Esophagus squamous epithelium (tissue), 5 donors: ENCODE measurements at places on chromosomes 1 and 21.

DNA sequence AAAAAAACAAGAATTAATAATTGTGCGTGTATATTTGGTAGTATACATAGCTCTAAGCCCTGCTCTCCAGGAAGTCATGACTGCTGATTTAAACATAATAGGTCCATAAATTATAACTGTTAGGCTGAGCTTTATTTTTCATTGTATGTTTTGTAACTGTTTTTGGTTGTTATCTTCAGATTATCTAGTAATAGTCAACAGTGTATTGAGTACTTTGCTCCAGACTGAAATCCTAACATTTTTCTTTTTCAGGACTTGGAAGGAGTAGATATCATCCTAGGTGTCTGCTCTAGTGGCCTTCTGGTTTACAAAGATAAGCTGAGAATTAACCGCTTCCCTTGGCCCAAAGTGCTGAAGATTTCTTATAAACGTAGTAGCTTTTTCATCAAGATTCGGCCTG is 90.9 kb downstream of the TMEM200B start:
- H3K4me1 ChIP-seq: no peaks in the 10 kb centered on the region
- no peak for DNase-seq
- no peaks in the 10 kb centered on the region for H3K27me3 ChIP-seq
- H3K36me3 ChIP-seq: no peaks in the 10 kb centered on the region
- H3K4me3 ChIP-seq: no peak overlapping the region

- peak overlapping the region; percentile 81 for H3K27ac ChIP-seq
- H3K27me3 ChIP-seq: no peaks in the 10 kb centered on the region
- no peak for DNase-seq
- H3K4me3 ChIP-seq: peak overlapping the region; percentile 36
- no peaks in the 10 kb centered on the region for H3K36me3 ChIP-seq
- no peaks in the 10 kb centered on the region for H3K4me1 ChIP-seq
Observed at GRCh38 chr21:38494703-38495102, 3.6 kb downstream of the ERG start.

- no peak overlapping the region for H3K4me3 ChIP-seq
- no peak for DNase-seq
- no peaks in the 10 kb centered on the region for H3K27me3 ChIP-seq
- peaks cover 21% of the 10 kb centered on the region for H3K4me1 ChIP-seq
Observed at GRCh38 chr1:226545836-226546596, 2.5 kb upstream of the STUM start.

DNA sequence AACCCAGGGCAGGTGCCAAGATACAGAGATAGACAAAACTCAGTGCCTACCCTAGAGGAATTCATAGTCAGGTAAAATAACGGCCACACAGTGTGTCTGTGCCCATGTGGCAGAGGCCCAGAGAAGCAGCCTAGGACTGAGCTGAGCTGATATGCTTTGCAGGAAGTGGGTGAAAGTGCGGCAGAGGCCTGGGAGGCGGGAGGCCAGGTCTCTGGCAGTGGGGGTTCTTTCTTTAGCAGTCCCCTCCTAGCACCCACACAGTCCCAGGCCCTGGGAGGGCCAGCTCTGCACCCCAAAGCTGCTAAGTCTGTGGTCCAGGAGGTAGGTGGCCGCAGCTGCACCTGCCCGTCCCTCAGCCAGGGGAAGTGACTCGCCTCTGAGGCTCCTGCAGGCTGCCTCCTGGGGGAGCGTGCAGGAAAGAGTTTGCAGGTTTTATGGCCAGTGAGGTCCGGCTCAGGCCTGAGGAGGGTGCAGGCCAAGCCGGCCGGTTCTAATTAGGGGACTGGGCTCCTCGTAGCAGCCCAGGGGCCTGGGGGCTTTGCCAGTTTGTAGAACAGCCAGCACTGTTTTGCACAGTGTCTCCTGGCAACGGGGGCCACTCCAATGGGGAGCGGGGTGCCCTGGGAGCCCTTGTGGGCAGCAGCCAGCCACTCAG is 107.9 kb downstream of the SPSB1 start:
- no peak overlapping the region for H3K4me3 ChIP-seq
- H3K27ac ChIP-seq: peak overlapping the region; percentile 37
- H3K4me1 ChIP-seq: peaks cover 65% of the 10 kb centered on the region
- no peak for DNase-seq
- H3K27me3 ChIP-seq: no peaks in the 10 kb centered on the region
- H3K36me3 ChIP-seq: no peaks in the 10 kb centered on the region

GRCh38 chr1:247113094-247113497 is 8.9 kb upstream of the ZNF669 start:
- H3K27me3 ChIP-seq: no peaks in the 10 kb centered on the region
- no peaks in the 10 kb centered on the region for H3K36me3 ChIP-seq
- no peak overlapping the region for H3K27ac ChIP-seq

- no peaks in the 10 kb centered on the region for H3K27me3 ChIP-seq
- no peak overlapping the region for H3K27ac ChIP-seq
- no peaks in the 10 kb centered on the region for H3K36me3 ChIP-seq
- H3K4me3 ChIP-seq: no peak overlapping the region
Observed at GRCh38 chr1:178644308-178645120, 80.5 kb upstream of the RALGPS2 start.

GRCh38 chr21:25558123-25558522 is 49.2 kb downstream of the MRPL39 start:
- no peak for DNase-seq
- no peak overlapping the region for H3K27ac ChIP-seq
- H3K4me3 ChIP-seq: no peak overlapping the region
- H3K36me3 ChIP-seq: no peaks in the 10 kb centered on the region

DNA sequence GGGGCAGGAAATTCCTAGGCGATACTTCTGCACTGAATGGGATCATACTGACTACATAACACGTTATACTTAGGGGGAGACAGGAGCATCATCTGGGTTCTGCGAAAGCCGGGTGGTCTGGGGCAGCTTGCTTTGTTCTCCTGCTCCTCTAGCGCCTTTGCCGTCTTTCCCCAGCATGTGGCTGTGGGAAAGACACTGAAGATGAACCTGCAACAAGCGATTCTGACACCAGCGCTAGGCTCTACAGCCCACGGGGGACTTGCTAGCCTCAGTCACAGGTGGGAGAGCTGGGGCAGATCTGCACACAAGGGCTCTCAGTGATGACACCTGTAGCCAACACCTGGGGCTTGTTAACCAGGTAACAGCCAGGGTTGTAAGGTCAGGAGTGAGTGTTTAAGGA is 51.8 kb downstream of the CD46 start:
- H3K27me3 ChIP-seq: no peaks in the 10 kb centered on the region
- peaks cover 31% of the 10 kb centered on the region for H3K36me3 ChIP-seq
- H3K27ac ChIP-seq: peak overlapping the region; percentile 88

- no peak overlapping the region for H3K4me3 ChIP-seq
- H3K27ac ChIP-seq: peak overlapping the region; percentile 68
- peaks cover 65% of the 10 kb centered on the region for H3K4me1 ChIP-seq
- no peak for DNase-seq
Observed at GRCh38 chr1:173052681-173053196, 2.0 kb upstream of the TNFSF18 start.

- no peak overlapping the region for H3K4me3 ChIP-seq
- DNase-seq: no peak
- H3K27ac ChIP-seq: peak overlapping the region; percentile 77
- H3K4me1 ChIP-seq: peaks cover 23% of the 10 kb centered on the region
- no peaks in the 10 kb centered on the region for H3K36me3 ChIP-seq
- no peaks in the 10 kb centered on the region for H3K27me3 ChIP-seq
Observed at GRCh38 chr1:234583755-234584419, 26.1 kb downstream of the IRF2BP2 start.

GRCh38 chr1:245763873-245764331 is 609.1 kb downstream of the KIF26B start:
- DNase-seq: no peak
- H3K36me3 ChIP-seq: peaks cover 15% of the 10 kb centered on the region
- H3K27ac ChIP-seq: no peak overlapping the region
- no peak overlapping the region for H3K4me3 ChIP-seq
- H3K27me3 ChIP-seq: no peaks in the 10 kb centered on the region
- H3K4me1 ChIP-seq: no peaks in the 10 kb centered on the region

GRCh38 chr1:180939073-180939710 is 26.5 kb downstream of the KIAA1614 start:
- no peak overlapping the region for H3K4me3 ChIP-seq
- no peak for DNase-seq
- no peaks in the 10 kb centered on the region for H3K36me3 ChIP-seq
- no peak overlapping the region for H3K27ac ChIP-seq
- H3K4me1 ChIP-seq: no peaks in the 10 kb centered on the region
- no peaks in the 10 kb centered on the region for H3K27me3 ChIP-seq

DNA sequence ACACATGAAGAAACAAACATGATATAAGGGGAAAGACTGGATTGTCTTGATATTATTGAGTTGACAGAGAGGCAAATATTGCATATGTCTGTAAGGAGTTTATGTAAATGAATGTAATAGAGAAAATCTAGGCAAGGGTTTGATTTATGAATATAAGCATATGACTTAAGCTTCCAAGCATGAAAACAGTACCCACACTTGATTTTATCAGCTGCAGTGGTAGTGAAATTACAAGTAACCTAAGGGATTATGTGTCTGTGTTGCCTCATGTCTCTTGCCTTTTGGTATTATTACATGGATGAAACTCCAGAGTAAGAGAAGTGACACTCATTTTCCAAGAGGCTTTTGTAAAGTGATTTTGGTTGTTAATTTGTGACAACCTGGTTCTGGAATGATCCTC is 1678.9 kb downstream of the KCNT2 start:
- H3K4me3 ChIP-seq: no peak overlapping the region
- no peaks in the 10 kb centered on the region for H3K27me3 ChIP-seq
- H3K4me1 ChIP-seq: no peaks in the 10 kb centered on the region
- H3K27ac ChIP-seq: no peak overlapping the region
- DNase-seq: no peak

- no peaks in the 10 kb centered on the region for H3K27me3 ChIP-seq
- no peak overlapping the region for H3K4me3 ChIP-seq
- H3K36me3 ChIP-seq: no peaks in the 10 kb centered on the region
- peaks cover 9% of the 10 kb centered on the region for H3K4me1 ChIP-seq
- no peak overlapping the region for H3K27ac ChIP-seq
- DNase-seq: no peak
Observed at GRCh38 chr1:35499231-35499630, 58.0 kb downstream of the KIAA0319L start.

- DNase-seq: no peak
- peaks cover 15% of the 10 kb centered on the region for H3K4me1 ChIP-seq
- peaks cover 10% of the 10 kb centered on the region for H3K36me3 ChIP-seq
- no peaks in the 10 kb centered on the region for H3K27me3 ChIP-seq
Observed at GRCh38 chr1:45037456-45037855, 25.4 kb downstream of the UROD start.

- peak overlapping the region; percentile 36 for H3K27ac ChIP-seq
- DNase-seq: no peak
- peaks cover 9% of the 10 kb centered on the region for H3K27me3 ChIP-seq
- peaks cover 33% of the 10 kb centered on the region for H3K4me1 ChIP-seq
Observed at GRCh38 chr1:31591425-31592093, 15.2 kb downstream of the TINAGL1 start.

DNA sequence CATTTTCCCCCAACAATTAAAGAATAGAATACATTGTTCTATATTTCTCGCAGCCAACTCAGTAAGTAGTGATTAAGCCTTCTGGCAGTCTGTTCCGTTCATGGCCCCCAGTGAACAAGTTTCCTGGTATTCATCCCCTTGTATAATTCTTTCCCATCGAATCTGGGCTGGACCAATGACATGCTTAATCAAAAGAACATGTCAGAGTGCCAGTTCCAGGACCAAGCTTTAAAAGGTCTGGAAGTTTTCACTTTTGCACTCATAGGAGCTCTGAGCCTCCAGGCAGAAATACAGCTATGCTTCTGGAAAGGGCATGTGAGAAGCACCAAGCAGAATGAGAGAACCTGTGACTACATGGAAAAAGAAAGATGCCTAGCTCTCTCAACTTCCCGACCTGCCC is 22.5 kb upstream of the DPYD start:
- H3K36me3 ChIP-seq: no peaks in the 10 kb centered on the region
- no peaks in the 10 kb centered on the region for H3K4me1 ChIP-seq
- H3K27ac ChIP-seq: no peak overlapping the region
- no peak overlapping the region for H3K4me3 ChIP-seq

DNA sequence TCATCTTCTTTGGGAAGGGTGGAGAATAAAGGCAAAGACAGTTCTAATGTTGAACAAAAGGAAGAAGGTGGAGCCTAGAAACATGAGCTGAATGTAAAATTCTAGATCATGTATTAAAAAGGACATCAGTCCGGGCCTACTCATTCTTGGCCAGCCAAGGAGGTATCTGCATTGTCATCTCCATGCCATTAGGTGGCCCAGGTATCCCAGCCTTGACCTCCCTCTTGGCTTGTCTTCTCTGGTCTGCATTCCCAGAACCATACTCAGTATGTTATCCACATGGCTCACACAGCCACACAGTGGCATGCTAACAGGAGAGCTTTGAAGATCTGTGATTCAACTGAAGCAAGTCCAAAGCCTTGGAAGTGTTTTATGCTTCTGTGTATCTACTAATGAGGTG is 369.8 kb upstream of the KAZN start:
- no peak for DNase-seq
- no peak overlapping the region for H3K27ac ChIP-seq
- H3K4me3 ChIP-seq: no peak overlapping the region
- no peaks in the 10 kb centered on the region for H3K27me3 ChIP-seq

DNA sequence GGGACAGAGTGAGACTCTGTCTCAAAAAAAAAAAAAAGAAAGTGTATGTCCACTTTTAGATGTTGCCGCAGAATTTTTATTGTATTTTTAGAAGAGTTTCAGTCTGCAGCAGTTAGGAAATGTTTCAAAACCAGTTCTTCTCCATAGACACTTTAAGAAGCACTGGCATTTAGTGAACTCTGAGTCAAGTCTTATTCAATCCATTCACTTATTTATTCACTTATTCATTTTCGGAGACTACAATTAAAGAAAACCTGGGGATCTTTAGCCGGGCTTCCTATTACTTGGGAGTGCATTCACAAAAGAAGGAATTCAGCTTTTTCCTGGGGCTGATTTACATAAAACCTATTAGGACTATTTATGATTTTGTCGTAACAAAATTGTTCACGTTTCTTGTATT is 12.3 kb downstream of the RCAN3 start:
- no peak for DNase-seq
- H3K4me3 ChIP-seq: no peak overlapping the region
- H3K36me3 ChIP-seq: no peaks in the 10 kb centered on the region
- H3K27ac ChIP-seq: no peak overlapping the region

GRCh38 chr1:63824451-63824850 is 50.6 kb downstream of the ROR1 start:
- no peak overlapping the region for H3K27ac ChIP-seq
- no peak overlapping the region for H3K4me3 ChIP-seq
- H3K4me1 ChIP-seq: peaks cover 35% of the 10 kb centered on the region
- no peaks in the 10 kb centered on the region for H3K36me3 ChIP-seq
- no peaks in the 10 kb centered on the region for H3K27me3 ChIP-seq
- no peak for DNase-seq

DNA sequence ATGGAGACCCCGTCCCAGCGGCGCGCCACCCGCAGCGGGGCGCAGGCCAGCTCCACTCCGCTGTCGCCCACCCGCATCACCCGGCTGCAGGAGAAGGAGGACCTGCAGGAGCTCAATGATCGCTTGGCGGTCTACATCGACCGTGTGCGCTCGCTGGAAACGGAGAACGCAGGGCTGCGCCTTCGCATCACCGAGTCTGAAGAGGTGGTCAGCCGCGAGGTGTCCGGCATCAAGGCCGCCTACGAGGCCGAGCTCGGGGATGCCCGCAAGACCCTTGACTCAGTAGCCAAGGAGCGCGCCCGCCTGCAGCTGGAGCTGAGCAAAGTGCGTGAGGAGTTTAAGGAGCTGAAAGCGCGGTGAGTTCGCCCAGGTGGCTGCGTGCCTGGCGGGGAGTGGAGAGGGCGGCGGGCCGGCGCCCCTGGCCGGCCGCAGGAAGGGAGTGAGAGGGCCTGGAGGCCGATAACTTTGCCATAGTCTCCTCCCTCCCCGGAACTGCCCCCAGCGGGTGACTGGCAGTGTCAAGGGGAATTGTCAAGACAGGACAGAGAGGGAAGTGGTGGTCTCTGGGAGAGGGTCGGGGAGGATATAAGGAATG is 505 bp downstream of the LMNA start:
- H3K27ac ChIP-seq: peak overlapping the region; percentile 99
- H3K36me3 ChIP-seq: no peaks in the 10 kb centered on the region
